Left ventricle myocardium inferior (tissue), 1 donor: ENCODE measurements at places on chromosomes 7 and 10. TPM values are rescaled to one million over a fixed set of nuclear protein-coding genes. Genes with fewer than 3 reads are reported as not detected.

The SLC26A5 gene
- not detected for total RNA-seq

The COPS6 gene
- total RNA-seq, result 114 TPM

The SLC18A2 gene
- 0.05 TPM for total RNA-seq

The SFTPA1 gene
- total RNA-seq, result not detected

The SMARCD3 gene
- total RNA-seq, result 104 TPM

The ACBD7 gene
- total RNA-seq, result not detected

The VIPR2 gene
- total RNA-seq, result 17.5 TPM

The TLX1 gene
- not detected for total RNA-seq

The ANKRD61 gene
- not detected for total RNA-seq

The OR2A25 gene
- total RNA-seq, result not detected

The HHEX gene
- total RNA-seq, result 2.1 TPM

The WIPF3 gene
- total RNA-seq, result 8.0 TPM

The GSDME gene
- 5.6 TPM for total RNA-seq

The CUZD1 gene
- 0.16 TPM for total RNA-seq

The HOXA13 gene
- not detected for total RNA-seq

The ZNF277 gene
- total RNA-seq, result 14.6 TPM

The ANKRD2 gene
- total RNA-seq, result 969 TPM

The KNDC1 gene
- total RNA-seq, result 0.11 TPM

The ZNF804B gene
- total RNA-seq, result not detected

The HOXA7 gene
- total RNA-seq, result 0.36 TPM

The BICC1 gene
- 5.7 TPM for total RNA-seq

The ACTL6B gene
- not detected for total RNA-seq

The CADPS2 gene
- 11.9 TPM for total RNA-seq

The TFR2 gene
- 0.25 TPM for total RNA-seq

The NAT16 gene
- not detected for total RNA-seq

The ALOX5 gene
- 3.2 TPM for total RNA-seq

The RBP4 gene
- total RNA-seq, result 1.1 TPM

The CALML5 gene
- not detected for total RNA-seq

The CYP2C9 gene
- total RNA-seq, result not detected

The KLF6 gene
- 43.8 TPM for total RNA-seq

The EMX2 gene
- 0.25 TPM for total RNA-seq

The VAX1 gene
- total RNA-seq, result not detected

The CCDC126 gene
- 8.9 TPM for total RNA-seq

The TCF7L2 gene
- total RNA-seq, result 8.9 TPM

The NPFFR1 gene
- not detected for total RNA-seq

The NPSR1 gene
- total RNA-seq, result not detected

The HOGA1 gene
- 47.1 TPM for total RNA-seq

The EVX1 gene
- not detected for total RNA-seq

The HOXA4 gene
- not detected for total RNA-seq

The HECW1 gene
- not detected for total RNA-seq

The TAS2R4 gene
- 0.25 TPM for total RNA-seq

The NFKB2 gene
- 11.0 TPM for total RNA-seq
